RPMI7951 (cell line): ENCODE measurements at places on chromosomes 12 and 14. TPM values are rescaled to one million over a fixed set of nuclear protein-coding genes. Genes with fewer than 3 reads are reported as not detected.

Gene TMED8
- 7.3 and 7.4 TPM in 2 replicates for total RNA-seq

Gene ARMH4
- 1.3 and 1.8 TPM in 2 replicates for total RNA-seq

Gene GLIPR1
- total RNA-seq, result 36.8 and 46.3 TPM in 2 replicates

Gene SPATS2
- 14.8 and 17.7 TPM in 2 replicates for total RNA-seq

Gene PPP1R36
- 0.48 and 0.78 TPM in 2 replicates for total RNA-seq
